T-helper 17 cell (primary cell): ENCODE measurements at places on chromosomes 11 and 22.
A peak's percentile ranks its signal among the peaks of the same experiment; 100 is the strongest.

DNA sequence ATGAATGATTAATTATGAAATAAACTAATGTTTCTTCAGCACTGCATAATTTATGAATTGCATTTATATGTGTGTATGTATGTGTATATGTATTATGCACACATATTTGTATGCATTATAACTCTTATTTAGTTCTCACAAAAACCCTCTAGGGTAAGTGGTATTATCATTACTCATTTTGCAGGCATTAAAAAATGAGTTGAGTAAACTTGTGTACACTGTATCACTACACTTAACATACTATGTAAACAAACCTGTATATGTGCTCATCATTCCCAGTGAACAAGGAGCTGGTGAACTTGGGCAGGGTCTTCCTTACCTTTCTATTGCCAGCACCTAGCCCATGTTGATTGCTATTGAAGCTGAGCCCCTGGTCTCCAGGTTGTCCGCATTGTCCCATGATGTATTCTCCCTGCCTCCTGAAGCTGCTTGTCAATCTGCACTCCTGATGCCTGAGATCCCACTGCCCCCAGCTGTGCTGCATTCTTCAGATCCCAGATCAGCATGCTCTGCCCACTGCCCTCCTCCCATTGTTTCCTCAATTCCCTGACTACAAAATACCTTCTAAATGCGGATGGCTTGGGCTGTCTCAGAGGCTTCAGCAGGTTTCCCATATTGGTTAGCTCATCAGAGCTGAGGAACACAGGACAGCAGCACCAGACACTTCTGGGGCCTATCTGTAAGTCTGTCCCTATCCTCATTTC, 267.9 kb upstream of the SESN3 start:
- DNase-seq: no peak

GRCh38 chr22:45090497-45090910, 73.2 kb upstream of the NUP50 start:
- DNase-seq: no peak

DNA sequence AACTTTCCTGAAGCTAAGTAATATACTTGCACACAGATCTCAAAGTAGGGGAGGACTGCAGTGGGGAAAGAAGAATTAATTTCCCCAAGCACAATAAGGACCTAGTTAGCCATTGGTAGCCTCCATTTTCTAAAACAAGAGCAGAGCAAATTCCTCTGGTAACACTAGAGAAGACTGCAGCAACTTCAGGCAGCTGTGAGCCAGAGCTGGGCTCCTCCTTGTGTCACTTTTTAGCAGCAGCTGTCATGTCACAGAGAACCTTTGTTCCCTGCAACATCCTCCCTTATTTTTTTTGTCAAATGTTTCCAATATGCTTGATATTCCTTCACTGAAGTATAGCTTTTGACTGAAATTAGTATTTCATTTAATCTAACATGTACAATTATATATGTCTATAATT, 54.4 kb downstream of the RRAS2 start:
- no peak for DNase-seq

DNA sequence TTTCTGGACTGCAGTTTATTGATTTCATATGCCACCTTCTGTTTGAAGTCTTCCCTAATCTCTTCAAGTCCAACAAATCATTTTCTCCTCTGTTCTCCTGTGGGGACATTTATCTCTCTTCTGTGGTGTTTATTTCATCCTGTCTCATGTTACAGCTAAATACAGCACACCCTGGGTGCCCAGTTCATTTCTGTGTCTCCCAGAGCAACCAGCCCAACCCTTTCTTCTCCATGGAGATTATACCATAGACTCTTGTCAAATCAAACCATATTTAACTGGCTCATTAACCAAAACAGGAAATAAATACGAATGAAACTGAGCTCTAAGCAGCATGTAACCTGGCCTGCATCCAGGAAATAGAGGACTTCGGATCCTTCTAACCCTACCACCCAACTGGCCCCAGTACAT, at the start of gene MS4A8:
TSS of gene MS4A8 (plus strand) at position 329 of the 408 bp plus-strand sequence. CDS start 1,249 bp downstream, outside the sequence.
- DNase-seq: no peak

- DNase-seq: peak; percentile 10
Measured at GRCh38 chr11:86182976-86183584, 61.5 kb upstream of the EED start.

DNA sequence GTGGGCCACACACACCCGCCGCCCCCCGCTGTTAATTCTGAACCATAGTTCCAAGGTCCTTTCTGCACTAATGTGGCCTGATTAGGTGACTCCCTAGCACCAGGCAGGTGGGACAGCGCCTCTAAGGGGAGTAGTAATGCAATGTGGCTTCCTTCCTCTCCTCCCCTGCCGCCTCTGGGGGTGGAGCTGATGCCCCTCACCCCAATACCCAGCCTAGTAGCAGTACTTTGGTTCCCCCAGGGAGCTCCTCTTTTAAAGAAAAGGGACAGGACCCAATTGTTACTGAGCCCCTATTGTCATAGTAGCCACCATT, 14.4 kb downstream of the RTN4RL2 start:
- DNase-seq: no peak

- no peak for DNase-seq
Measured at GRCh38 chr22:18056807-18057474, 20.8 kb upstream of the PEX26 start.

DNA sequence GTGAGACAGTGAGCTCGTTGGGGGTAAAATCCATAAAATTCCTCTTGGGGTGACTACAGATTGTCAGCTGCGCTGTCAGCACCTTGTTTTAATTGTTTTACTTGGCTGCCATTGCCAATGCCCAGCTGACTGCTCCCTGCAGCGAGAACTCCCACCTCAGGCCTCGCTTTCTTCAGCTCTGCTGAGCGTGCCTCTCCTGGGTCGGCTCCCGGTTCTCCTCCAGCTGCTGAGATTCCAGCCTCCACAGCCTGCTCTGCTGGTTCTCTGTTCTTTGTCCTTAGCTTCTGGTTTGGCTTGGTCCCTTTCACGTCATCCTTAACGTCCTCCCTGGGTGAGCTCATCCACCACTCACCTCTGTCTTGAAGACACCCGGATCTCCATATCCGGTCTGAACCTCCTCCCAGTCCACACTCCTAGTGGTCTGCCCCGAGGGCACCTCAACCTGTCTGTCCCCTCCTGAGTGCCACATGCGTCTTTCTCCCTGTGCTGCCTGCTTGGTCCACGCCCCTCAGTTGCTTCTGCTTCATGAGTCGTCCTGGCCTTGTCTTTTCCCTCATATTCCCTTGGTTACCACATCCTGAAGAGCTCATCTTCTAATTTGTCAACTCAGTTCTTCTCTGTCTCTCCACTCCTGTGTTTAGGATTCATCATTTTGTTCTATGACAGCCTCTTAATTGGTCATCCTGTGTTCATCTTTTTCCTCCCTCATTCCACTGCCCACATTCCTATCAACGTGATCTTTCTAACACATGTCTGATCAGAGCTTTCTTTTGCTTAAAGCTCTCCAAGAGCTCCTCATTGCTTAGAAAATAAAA, 35.6 kb downstream of the BMAL1 start:
- DNase-seq: no peak

DNA sequence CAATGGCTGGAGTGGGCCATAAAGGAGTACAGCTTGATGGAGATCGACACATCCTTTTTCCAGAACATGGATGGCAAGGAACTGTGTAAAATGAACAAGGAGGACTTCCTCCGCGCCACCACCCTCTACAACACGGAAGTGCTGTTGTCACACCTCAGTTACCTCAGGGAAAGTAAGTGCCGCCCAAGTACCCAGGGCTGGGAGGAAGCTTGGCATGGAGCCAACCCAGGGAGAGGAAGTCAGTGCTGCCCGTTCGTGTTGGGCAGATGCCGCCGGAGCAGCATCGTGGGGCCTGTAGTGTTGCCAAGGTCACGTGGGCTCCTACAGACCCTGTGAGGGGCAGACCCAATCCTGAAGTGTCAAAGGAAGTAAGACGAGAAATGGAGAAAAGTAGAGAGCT, 78.9 kb downstream of the FLI1 start:
- peak; percentile 24 for DNase-seq
